Stimulated activated CD4-positive, alpha-beta T cell treated with anti-CD3 and anti-CD28 coated beads, Interleukin-1b, Interleukin-23, amount 100 ng/mL, for 1 hour (primary cell): ENCODE measurements at places on chromosomes 4 and X.

- no peak for DNase-seq
Observed at GRCh38 chr4:54566608-54567007, 91.1 kb upstream of the KIT start.

DNA sequence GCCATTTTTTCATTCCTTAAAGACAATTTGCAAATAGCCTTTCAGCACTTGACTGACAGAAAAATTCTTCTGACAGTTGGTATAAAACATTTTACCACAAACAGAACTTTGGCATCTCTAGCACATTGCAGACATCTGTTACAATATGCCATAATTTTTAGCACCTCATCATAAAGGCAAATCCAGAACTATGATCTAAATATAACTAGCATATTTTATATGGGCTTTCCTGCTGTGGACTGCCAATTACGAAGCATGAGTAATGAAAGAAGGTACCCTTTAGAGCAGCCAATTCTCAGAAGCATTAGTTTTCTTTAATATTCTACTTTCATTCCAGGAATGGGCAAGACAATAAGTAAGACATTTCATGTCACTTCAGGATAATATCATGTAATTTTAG is 647.4 kb upstream of the GALNT7 start:
- no peak for DNase-seq

DNA sequence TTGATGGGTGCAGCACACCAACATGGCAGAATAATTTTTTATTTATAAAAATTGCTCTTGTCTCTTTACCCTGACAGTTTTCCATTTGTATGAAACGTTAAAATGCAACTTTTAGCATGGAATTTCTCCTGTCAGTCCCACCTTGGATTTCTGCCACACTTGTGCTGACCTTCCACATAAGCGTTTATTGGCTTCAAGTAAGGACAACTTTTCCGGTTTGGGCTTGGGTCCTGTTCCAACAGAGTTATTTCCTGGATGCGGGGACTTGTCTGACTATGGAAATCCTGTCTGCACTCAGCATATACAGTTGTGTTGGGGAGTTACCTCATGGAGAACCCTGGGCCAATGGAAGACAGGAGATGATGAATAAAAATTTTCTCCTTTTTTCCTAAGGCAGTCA is 294.7 kb downstream of the NAF1 start:
- DNase-seq: no peak

DNA sequence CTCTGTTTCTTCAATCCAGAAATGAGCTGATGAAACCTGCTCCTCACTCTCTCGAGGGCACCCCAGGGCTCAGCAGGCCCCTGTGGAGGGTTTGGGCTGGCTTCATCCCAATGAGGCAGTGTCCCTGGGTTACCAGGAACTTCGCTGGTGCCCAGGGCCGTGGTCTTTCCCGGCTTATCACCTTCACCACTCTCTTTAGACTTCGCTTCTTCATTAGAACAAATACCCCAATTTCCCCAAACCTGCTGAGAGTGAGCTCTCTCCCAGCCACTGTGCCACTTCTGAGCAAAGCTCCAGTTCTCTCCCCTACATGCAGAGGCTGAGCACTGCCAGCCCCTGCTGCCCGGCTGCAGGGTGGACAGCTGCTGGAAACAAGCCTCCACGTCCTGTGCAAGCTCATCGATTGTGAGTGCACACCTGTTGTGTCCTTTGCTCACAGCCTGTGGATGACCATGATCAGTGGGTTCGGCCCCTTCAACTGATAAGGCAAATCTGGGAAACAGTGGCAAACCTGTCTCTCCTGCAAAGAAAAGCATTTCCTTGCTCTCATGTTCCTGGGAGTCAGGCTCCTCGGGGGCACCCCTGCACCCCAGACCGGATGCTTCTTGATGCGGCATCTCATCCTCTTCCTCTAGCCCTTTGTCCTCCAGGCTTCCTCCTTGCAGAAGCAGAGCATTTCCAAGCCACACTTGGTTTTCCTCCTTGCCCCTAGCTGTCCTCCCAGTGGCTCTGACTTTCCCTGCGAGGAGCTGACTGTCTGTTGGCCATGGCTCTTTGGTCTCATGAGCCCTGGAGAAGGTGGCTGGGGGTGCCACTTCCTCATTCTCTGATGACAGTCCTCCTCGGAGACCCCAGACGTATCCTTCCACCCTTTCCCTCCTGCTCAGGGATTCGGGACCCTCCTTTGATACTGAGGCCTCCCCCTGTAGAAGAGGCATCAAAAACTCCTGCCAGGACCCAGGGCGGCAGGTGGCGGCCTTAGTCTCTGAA is 28.7 kb downstream of the C4orf50 start:
- DNase-seq: no peak

DNA sequence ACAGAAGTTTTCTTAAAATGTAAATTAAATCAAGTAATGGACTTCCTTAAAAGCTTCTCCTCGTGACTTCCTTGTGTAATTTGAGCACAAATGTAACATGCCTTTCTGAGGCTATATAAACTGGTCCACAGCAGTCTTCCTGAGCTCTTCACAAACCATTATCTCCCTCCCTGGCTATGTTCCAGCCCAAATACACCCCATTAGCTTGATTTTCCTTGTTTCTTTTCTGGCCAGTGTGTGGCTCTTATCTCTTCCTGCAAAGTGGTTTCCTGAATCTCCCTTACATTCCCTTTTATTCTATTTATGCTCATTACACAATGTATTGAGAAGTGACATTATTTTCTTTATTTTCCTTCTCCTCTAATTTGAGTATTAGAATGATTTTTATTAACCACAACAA is 1085.3 kb upstream of the PCDH10 start:
- DNase-seq: no peak
